Progenitor cell of endocrine pancreas (in vitro differentiated cells): ENCODE measurements at places on chromosomes 12 and 14.

- DNase-seq = no peak
Observed at GRCh38 chr14:95683793-95684192, 2.4 kb upstream of the TCL1B start.

GRCh38 chr12:115511305-115511704 lies 766.2 kb downstream of the MED13L start:
- DNase-seq = no peak

GRCh38 chr12:120194534-120195395 lies at the start of gene GCN1:
Gene GCN1 (minus strand): TSS chr12:120194715. CDS start chr12:120194697, 18 bp downstream.
- DNase-seq = peak; percentile 76

DNA sequence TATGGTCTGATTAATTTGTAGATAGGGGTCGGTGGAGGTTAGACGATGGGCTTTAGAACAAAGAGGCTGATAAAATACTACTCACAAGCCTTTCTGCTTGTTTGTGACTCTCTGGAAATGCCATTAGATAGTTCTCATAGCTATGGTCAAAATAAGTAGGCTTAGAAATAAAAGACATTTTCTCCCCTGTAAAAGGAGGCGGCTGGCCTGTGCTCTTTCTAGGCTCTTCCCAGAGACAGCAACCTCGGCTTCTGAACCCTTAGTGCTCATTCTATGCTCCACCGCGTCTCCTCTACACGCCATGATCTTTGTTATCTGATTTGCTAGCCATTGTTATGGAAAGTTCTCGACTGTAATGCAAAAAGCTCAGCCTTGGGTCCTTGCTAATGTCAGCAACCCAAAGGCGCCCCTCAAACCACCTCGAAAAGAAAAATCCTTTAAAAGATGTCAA lies 64.5 kb downstream of the CRADD start:
- no peak for DNase-seq

DNA sequence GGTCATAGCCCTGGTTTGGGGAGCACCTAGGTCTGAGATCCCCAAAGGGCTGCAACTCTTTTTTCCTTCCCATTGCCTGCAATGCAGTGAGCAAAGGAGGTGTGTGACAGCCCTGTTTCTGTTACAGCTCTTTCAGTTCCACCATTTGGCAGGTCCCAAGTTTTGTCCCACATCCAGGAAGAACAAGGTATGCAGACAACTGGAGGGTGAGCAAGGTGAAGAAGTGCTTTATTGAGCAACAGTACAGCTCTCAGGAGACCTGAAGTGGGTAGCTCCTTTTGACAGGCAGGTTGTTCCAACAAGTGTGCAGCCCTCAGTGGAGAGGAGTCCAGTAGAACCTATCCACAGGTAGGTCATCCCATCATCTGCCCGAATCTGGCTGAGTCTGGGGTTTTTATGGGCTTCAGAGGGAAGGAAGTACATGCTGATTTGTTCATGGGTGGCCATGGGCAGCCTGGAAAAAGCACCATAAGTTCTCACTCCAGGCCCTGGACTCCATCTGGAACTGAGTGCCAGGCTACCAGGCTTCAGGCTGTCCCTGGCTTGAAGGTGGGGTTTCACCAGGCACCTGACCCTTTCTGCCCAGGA lies 62.8 kb upstream of the NAV3 start:
- no peak for DNase-seq

DNA sequence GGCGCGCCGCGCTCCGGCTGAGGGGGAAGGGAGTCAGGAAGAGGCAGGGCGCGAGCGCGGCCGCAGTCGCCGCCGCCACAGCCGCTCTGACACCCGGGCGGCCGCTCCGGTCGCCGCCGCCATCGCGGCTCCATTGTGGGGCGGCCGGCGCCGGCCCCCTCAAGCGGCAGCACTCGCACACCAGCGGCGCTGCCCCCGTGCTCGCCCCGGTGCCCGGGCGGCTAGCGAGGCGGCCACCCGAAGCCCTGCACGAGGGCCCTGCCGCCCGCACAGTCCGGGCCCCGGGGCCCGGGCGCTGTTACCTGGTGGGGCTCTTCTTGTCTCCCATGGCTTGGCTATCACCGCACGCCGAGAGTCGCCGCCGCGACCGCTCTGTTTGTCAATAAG lies 202 bp downstream of the YAF2 start:
- DNase-seq = no peak

GRCh38 chr12:65934480-65935115 lies 110.3 kb downstream of the HMGA2 start:
- no peak for DNase-seq

GRCh38 chr12:131133015-131133905 lies 179.6 kb downstream of the ADGRD1 start:
- DNase-seq = no peak

GRCh38 chr12:12792421-12792820 lies 7.0 kb downstream of the APOLD1 start:
- DNase-seq = no peak

DNA sequence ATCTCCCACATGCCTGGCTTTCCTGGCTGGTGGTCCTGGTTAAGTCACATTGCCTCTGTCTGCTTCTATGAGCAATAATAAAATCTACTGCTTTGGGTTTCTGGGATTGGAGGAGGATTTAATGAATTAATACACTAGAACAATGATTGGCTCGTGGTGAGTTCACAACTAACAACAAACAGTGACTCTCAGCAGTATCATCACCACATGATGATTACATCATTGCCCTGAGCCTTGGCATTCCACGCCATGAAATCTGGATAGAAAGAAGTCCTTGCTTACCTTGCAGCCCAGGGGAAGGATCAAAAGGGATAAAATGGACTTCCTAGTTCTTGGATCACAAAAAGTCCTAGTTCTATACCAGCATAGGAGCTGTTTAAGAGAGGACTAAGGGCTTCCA lies 1069.0 kb downstream of the VRK1 start:
- no peak for DNase-seq

DNA sequence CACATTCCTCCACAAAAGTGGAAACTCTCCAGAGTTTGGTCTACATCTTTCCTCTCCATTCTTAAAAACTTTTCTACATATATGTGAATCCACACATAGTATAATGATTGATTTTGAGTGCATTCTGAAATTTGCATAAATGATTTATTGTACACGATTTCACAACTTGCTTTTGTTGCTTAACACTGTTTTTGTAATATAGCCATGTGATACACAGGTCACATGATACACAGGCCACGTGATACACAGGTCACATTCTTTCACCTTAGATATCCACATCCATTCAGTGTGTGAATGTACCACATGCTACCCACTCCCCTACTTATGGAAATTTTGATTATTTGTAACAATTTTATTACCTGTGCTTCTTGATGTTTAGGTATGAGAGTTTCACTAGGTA lies 319.1 kb downstream of the ZFP36L1 start:
- no peak for DNase-seq

DNA sequence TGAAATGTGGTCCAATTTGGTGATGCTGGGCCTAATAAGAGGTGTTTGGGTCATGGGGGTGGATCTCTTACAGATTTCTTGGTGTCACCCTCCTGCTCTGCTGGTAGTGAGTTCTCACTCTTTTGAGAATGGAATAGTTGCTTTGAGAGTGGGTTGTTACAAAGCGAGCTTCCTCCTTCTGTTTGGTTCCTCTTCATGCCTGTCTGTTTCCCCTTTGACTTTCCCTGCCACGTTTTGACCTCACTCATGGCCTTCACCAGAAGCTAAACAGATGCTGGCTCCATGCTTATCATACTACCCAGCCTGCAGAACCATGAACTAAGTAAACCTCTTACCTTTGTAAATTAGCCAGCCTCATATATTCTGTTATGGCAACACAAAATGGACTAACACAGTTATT lies 57.7 kb upstream of the LDHB start:
- no peak for DNase-seq

DNA sequence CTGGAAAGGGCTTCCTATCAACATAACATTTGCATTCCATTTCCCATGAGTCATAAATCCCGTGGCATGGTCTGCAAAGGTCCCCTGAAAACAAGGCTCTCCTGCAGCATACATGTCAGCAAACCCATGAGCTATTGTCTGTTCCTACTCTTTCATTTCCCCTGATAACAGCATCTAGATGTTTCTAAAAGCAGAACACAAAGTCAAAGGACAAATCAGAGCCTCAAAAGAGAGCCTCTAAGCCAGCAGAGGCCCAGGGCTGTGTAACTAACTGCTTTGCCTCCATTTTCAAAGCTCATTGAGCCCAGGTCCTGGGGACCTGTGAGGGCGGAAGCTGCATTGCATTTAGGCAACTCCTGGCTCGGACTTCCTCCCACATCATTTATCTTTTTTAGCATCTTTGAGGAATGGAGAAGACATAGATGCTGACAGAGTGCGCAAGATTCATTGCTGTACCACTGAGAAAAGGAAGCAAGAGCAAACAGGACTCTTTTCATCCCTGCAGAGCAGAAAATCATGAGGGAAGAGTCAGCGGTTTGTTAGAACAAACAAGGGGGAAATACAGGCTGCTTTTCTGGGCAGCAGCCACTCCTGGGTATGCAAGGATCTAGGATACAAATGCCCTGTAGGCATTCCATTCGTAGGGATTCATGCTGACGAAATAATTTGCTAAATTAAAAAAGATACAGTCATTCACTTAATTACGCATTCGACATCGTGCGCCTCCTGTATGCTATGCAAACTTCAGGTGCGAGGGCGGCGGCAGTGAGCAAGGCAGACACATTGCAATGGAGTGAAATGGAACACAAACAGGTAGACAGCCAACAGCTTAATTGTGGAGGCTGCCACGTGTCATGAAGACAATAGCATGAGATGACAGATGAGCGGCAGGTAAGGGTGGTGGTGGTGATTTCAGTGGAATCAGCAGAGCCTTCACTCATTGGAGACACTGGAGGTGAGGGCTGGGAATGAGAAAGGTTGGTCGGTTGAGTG lies 131.0 kb downstream of the TMEM132D start:
- no peak for DNase-seq

GRCh38 chr12:7161327-7161726 lies 28.2 kb upstream of the PEX5 start:
- no peak for DNase-seq

DNA sequence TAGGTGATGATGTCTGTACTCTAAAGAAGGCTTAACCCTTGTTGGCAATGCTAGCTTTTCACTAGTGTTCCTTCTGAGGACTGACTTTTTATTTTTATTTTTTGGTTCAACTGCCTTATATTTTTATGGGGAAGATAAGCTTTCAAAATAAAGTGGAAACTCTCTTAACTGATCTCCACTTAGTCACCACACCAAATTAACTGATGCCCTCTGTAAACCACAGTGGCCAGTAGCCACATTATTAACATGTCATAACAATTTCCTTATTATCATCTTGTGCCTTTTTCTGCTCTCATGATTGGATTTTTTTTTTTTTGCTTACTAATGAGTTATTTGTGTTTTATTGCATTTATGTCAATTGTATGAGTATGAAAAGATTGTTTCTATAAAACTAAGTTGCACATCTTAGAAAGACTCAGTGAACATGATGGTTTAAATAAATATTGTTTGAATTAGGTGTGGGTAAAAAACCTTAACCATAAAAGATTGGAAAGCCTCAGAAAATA lies 56.9 kb downstream of the SCFD1 start:
- DNase-seq = no peak

- no peak for DNase-seq
Observed at GRCh38 chr14:73457924-73458182, 493 bp downstream of the NUMB start.

DNA sequence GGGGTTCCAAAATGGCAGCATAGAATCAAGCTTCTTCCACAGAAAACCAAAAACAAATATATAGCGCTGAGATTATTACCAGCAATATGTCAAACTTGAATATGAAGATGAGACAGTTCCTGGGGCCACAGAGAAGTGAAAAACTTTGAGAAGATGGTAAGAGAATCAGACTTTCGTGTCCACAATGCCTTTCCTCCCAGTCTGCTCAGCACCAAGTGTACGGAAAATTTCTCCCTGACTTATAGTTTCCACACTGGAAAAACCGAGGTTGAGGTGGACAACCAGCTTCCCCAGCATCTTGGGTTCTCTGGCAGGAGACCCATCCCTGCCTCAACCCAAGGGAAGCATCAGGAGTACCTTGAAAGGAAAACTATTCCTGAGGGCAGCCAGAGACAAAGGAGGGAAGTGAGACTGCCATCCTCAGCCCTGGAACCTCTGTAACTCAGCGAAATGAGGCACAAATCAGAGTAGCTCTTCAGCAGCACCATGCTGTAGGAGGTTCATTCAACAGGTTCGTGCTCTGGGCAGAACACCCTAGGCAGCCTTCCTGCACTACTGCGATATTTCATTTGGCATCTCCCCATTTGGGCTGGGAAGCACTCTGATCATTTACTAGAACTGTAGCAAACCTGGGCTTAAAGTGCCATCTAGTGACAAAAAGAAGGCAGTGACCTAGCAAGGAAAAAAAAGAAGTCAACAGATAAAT lies 52.4 kb upstream of the CAPRIN2 start:
- DNase-seq = no peak

- DNase-seq = no peak
Observed at GRCh38 chr12:59036973-59037762, 116.9 kb upstream of the LRIG3 start.

GRCh38 chr12:39062266-39062996 lies 157.0 kb upstream of the CPNE8 start:
- no peak for DNase-seq

- DNase-seq = no peak
Observed at GRCh38 chr12:72472350-72472749, 200.2 kb downstream of the TRHDE start.

- DNase-seq = no peak
Observed at GRCh38 chr14:74924061-74924460, 1.0 kb upstream of the RPS6KL1 start.

- peak; percentile 57 for DNase-seq
Observed at GRCh38 chr14:61280526-61281185, 482 bp downstream of the TMEM30B start.

GRCh38 chr12:49331380-49332222 lies 5.4 kb downstream of the C1QL4 start:
- DNase-seq = peak; percentile 50

DNA sequence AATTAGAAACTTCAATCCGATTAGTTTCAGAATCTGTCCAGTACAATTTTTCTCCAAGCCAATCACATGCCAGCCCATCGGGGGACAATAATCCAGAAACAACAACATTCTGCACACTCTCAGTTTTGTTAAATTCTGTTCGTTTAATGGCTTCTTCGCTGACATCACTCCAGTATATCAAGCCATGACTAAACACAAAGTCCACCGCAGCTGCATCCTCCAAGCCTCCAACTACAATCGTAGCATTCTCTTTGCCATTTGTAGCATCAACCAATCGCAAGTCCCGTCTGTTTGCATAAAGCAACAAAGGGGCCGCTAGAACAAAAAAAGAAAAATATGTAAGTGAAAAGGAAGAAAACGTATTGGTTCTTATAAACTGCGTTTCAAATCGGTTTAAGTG lies 22.5 kb downstream of the LRP6 start:
- no peak for DNase-seq

DNA sequence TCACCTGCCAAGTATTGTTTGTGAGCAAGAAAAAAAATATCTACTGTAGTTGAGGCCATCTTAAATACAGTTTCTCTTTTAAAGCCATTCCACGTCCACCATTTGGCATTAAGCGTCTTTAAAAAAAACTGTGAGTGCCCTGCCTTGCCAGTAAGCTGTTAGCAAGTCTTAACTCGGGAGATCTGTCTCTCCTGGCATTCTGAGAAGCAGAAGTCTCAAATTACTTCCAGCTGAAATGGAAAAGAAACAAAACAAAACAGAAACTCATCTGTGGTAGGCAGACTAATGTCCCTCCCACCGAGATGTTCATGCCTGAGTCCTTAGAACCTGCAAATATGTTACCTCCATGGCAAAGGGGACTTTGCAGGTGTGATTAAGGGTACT lies 126.2 kb downstream of the CRADD start:
- no peak for DNase-seq
